ENCODE measurements at places on chromosomes 2 and 18.

DNA sequence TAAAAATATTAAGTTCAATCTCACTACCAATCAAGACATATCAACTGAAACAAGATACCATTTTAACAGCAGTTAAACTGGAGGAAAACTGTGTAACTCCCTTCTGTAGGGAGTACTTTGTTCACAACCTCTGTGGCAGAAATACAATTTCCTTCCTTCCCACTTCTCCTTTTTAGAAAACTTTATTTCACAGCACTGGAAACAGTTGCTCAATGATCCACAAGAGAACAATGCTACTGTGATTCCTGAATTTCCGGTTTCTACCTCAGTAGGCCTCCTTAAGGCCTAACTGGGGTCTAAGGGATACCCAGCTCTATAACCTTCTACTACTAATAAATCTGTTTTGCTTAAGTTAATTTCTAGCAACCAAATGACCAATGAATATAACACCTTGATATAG, 14.1 kb downstream of the TLK1 start:
- no peak for DNase-seq

- no peak for DNase-seq
Observed at GRCh38 chr2:200929334-200930249, 33.9 kb downstream of the ORC2 start.

DNA sequence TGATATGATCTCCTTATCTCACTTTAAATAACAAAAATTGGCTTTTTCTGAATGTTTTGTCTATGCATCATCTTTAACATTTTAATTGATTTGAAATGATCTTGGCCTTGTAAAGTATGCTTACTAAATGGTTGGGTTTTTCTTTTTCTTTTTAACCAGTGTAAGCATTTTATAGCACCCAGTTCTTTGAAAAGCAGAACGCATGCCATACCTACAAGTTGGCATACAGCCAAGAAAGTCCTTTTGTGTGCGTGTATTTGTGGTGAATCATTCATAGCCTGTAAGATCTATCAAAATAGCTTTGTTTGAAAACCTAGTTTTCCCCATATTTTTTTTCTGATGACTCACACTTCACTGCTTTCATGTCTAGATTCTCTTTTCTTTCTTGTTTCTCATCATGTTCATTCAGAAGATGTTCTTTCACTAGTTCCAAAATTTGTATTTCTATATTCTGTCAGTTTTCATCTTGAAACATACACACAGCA, 4.1 kb upstream of the VRK2 start:
- peak; percentile 62 for DNase-seq

GRCh38 chr18:79784071-79784913, 13.4 kb upstream of the KCNG2 start:
- DNase-seq: no peak

DNA sequence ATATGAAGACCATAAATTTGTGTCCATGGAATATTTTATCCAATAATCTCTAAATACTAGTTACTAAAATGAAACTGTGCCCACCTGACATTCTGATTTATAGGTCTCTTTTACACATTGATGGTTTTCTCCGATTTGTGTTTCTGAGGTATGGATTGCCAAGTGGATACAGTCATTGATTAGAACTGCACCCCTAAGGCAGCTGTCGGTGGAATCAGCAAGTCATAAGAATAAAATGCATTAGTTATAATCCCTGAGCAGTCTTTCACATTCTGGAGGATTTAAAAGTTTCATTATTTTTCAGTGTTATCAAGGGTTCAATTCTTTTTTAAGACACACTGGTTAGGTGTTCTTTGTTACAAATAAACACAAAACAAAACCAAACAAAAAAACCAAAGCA, 6.0 kb downstream of the CAVIN2 start:
- no peak for DNase-seq

DNA sequence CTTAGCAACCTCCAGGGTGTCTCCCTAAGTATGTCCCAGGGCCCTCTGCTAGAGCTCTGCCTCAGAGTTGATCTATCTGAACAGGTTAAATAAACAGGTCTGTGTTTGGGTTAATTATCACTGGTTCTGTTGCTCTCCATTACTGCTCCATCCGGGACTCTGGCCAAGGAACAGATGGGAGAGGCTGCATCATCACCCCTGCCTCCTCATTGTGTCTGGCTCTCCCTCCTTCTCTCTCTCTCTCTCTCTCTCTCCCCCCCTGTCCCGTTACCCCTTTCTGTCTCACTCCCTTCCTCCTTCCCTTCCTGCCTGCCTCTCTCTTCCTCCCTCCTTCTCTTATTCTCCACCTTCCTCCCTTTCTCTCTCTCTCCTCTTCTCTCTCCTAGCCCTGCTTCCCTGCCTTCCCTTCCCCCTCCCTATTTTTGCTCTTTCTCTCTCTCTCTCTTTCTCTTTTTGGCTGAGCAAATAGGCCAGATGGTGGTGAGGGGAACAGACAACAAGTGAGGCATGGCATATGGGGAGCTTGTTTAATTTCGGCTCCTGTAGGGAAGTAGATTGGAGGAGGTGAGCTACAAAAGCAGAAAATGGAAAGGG, 62.1 kb downstream of the SETBP1 start:
- no peak for DNase-seq

- no peak for DNase-seq
Observed at GRCh38 chr2:225742487-225742886, 343.0 kb downstream of the NYAP2 start.

GRCh38 chr18:463827-464541, 36.5 kb downstream of the COLEC12 start:
- no peak for DNase-seq

DNA sequence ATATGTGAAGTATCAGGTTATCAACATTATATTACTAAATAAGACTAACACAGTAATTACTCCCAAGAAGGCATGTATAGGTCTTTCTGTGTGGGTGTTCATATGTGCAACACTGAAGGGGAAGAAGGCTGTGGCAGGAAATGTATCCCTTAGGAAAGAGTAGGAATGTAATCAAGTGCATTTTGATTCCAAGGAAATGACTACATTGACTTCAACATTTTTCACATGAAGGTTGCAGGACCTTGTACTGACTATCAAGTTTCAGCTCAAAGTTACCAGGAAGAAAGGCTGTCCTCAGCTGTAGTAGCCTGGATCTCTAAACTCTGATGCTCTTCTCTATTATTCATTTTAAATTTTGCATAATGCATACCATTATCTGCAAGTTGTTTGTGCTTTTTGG, 680.8 kb downstream of the NYAP2 start:
- DNase-seq: no peak

DNA sequence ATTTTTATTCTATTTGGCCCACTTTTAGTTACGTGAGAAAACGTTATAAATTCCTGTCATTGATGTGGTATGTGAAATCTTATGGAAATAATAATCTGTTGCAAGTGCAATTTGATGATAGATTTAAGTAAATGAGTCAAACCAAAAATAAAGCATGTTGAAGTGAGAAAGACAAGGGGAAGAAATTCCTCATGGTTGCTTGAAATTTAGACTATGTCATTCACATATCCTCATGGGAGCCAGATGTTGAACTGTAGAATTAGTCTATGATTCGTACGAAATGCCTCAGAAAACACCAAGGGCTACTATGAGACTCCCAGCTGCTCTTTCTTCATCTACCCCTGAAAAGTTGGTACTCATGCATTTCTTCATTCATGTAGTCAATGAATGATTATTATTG, 55.7 kb downstream of the KLHL14 start:
- DNase-seq: no peak

DNA sequence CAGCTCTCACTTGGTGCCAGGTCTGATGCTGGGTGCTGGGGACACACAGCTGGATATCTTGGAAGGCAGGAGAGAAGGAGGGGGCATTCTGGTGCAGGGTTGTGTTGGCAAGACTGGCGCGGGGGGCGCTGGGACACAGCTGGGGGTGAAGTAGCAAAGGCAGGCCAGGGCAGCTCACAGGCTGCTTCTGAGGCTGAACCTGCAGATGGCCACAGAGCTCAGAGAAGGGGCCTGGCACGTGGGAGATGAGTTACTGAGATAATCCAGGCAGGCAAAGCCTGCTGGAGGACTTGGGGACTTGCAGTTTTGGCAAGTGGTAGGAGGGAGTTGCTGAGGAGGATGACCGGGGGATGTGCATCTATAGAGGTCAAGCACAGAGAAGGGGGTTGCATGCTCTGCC, 16.2 kb upstream of the DGKD start:
- DNase-seq: no peak

- peak; percentile 42 for DNase-seq
Observed at GRCh38 chr2:234496835-234497593, at the start of gene ARL4C. TSS of gene ARL4C (minus strand) at chr2:234497081. CDS start at chr2:234496586, 495 bp downstream.

DNA sequence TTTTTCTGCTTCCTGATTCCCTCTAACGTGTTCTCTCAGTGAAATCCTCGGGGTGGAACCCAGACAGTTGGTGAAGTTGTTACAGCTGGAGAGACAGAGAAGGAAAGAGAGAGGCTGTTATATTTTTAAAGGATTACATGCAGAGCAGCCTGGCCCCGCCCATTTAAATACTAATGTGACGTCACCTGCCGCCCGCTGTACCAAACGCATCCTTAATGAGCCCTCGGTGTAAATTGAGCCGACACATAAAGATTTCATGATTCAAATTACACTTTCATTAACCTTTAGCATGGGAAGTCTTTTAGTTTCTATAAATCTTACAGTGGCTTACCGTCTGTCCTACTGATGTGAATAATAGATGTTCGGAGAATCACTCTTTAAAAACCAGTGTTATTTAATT, 164.0 kb upstream of the SIX3 start:
- DNase-seq: no peak

GRCh38 chr2:112572005-112572404, 12.4 kb upstream of the CHCHD5 start:
- DNase-seq: no peak

GRCh38 chr18:8760984-8761383, 55.6 kb downstream of the MTCL1 start:
- DNase-seq: no peak

- DNase-seq: no peak
Observed at GRCh38 chr2:193276988-193277387, 1082.3 kb upstream of the TMEFF2 start.

GRCh38 chr2:184890311-184890710, 292.0 kb downstream of the ZNF804A start:
- no peak for DNase-seq

DNA sequence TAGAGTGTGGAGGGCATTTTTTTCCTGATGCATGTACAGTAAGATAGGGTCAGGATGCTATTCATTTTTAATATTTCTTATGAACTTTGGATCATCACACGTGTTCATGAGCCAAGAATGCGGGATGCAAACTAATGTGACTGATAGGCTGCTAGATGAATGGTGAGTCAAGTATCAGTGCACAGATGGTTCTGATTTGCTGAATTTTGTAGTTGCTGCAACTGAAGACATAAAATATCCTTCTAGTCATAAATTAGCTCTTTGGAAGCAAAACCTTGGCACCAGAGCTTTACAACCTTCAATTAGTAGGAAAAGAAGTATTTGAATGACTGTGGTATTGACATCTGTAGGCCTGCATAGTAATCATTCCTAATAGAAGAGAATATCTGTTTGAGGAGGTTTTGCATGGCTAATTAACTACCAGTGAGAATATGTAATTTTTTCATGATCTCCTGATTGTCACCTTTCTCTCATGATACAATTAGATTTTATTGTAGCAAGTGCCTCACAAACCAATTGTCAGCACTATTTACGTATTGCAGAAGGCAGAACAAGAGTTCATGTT, 94.0 kb downstream of the VRK2 start:
- DNase-seq: no peak

DNA sequence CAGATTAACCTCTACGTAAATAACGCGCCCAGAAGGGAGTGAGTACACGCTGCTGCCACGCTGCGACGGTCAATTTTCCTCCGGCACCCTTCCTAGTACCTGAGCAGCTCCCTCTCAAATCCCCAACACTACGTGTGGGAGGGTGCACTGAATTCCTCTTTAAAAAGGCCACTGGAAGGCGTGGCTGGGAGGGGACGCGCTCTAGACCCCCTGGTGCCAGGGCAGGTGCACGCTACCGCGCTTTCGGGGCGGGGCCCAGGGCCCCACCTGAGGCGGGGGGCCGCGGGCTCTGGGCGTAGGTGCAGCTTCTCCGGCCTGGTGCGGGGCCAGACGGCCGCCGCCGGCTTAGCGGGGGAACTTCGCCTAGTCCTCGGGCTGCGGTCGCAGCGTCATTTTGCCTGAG, 668 bp upstream of the ANKRD12 start:
- DNase-seq: no peak

All from COLO829 (cell line).